ENCODE measurements at places on chromosomes 6 and 20.

DNA sequence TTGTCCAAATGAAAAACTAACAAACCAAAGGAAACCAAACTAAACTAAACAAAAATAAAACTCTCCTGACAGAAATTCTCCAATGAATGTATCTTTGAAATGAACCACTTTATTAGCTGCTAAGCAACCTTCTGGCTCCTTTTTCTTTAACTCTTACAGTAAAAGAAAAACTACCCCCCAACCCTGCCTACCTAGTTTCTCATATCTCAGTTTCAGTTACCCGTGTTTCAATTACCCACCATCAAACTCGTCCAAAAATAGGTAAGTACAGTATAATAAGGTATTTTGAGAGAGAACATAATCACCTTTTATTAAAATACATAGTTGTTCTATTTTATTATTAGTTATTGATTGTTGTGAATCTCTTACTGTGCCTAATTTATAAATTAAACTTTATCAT lies 177.4 kb upstream of the THEMIS start:
- no peak for DNase-seq

- DNase-seq, result no peak
Measured at GRCh38 chr6:157603314-157603940, 219.6 kb upstream of the SNX9 start.

DNA sequence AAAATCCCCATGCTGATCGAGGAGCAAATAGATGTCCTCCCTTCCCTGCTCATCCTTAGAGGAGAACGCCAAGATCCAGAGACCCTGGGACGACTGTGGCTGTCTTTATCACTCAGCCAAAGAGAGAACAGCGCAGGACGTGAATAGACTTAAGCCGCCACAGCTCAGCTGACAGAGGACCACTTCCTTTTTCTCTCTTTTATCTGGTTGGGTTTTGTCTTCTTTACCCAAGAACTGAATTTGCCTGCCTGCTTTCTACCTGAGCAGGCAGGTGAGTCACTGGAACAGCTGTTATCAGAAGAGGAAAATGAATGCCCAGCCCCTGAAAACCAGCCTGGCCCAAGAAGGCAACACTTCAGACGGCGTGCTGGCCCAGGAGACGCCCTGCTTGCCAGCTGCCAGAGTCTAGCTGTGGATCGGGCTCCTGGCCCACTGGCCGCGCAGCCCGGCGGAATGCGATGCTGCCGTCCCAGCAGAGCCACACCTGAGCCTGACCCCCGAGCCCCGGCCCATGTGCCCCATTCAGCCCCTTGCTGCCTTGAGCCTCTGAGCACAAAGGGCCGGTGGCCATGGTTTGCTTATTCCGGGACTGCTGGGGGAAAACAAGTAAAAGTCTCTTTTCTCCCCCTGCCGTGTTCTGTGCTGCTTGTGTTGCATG lies 82.1 kb downstream of the TCP11 start:
- no peak for DNase-seq

DNA sequence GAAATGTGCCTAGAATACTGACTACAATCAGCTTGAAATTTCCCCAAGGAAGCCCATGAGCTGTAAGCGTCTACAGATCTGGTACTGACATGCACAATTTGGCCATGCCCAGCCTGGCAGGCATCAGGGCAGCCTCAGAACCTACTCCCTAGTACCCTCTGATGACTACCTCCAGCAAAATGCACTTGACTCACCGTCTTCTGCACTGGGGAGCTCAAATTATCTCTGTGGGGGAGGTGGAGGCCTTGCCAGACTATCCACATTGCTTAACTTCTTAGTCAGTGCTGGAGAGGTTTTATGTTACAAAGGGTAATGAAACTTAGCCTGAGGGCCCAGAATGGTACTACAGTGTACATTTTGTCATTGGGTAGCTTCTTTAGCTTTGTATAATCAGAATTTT lies 126.0 kb upstream of the ADGRF1 start:
- no peak for DNase-seq

Measured in kidney capillary endothelial cell (primary cell).